ENCODE measurements at places on chromosomes 7 and 10.

GRCh38 chr7:119890631-119891030 is 382.3 kb upstream of the KCND2 start:
- no peak for DNase-seq

GRCh38 chr10:71084061-71084817 is 128.1 kb upstream of the UNC5B start:
- no peak for DNase-seq

- no peak for DNase-seq
These were observed 50.0 kb upstream of the AQP1 start for GRCh38 chr7:30861612-30862011.

- no peak for DNase-seq
These were observed 125.4 kb downstream of the JAZF1 start for GRCh38 chr7:28055161-28055544.

- peak; percentile 64 for DNase-seq
These were observed 36.2 kb upstream of the GTF2IRD1 start for GRCh38 chr7:74417419-74417971.

- no peak for DNase-seq
These were observed 70.2 kb upstream of the PDSS1 start for GRCh38 chr10:26627324-26627723.

- no peak for DNase-seq
These were observed 108.3 kb downstream of the ANK3 start for GRCh38 chr10:60281331-60281730.

DNA sequence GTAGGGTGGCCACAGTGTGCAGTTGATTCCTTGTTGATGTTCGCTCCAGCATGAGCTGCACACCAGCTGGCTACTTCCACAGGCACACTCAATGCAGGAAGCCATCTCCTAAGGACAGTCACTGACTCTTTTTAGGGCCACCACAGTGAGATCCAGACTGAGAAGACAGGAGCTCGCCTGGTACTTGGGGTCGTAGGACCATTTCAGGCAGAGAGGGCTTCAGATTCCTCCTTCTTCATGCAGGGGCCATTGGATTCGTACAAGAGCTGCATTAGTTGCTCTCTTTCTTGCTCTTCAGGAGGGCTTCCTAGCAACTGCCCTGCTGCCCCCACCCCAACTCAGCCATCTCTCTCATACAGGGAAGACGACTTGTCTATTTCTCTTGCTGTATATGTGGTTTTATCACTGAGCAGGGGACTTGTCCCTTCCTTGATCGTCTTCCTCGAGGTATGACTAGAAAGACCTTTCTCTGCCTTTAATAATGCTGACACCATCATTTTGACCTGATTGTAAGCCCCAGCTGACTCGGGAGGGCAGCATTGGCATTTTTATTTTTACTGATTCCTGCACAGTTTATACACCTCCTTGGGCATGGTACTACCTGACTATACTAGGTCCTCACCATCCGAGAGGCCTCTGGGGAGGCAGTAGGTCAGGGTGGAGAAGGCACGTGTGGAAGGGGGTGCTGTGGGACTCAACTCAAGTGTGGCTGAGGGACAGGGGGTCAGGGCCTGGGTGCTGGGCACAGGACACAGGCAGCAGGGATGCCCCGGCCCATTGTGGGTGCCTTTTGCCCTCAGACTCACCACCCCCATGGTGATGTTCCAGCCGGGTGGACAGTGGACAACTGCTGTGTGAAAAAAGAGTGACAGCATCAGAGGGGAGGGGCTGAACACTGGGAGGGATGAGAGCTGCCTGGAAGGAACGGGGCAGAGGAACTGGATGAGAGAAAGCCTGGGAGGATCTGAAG is 136.7 kb upstream of the ZNF746 start:
- DNase-seq = no peak

DNA sequence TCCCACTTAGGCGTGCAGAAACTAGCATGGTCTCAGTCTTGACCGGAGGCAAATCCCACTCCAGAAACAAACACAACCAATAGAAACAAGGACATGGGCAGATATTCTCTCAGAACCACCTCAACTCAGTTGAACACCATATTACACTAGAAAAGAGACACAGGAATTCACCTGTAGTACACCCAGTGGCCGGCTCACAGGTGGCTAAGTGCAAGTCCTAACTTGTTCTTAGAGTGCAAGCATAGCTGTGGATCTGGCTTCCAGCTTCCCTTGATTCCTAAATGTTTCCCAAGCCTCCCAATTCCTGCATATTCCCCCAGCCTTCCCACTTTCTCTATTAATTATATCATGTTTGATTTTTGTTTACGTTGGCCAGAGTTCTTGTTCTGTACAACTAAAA is 164.4 kb downstream of the TPK1 start:
- DNase-seq = no peak

DNA sequence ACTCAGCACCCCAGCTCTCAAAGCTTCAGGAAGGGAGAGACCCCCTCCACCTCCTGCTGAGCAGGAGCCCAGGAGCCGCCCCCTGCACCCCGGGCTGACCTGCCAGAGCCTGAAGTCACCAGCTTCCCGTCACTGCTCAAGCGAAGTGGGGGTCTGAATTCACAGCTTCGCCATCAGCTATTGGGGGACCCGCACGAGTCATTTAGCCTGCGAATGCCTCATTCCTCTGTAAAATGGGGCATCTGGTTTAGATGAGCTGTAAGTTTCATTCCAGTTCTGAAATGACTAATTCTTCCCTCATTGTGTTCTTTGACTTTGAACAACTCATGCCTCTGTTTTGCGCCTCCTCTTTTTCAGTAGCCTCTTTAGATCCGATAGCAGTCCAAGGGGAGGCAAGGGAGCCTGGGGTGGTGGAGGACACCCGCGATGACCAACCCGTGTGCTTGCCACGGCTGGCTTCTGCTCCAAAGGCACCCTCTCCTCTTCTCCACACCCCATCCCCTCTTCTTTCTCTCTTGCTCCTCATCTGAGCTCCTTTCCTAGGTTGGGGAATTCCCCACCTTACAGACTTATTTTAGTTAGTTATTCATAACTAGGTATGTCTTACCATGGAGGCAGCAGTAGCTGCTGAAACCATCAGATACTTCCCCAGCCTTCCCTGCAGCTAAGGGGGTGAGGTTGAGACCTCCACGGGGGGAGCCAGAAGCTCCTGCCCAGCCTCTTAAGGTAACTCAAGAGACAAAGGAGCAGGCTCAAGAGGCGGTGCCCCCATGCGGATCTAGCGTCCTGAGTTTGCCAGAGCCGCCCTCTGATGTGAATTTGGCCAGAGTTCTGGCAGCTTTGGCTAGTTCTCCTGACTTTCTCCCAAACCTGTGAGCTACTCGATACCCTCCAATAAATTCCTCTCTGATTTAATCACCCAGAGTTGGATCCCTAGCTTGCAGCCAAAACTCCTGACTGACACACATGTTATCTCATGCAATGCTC is 47.7 kb downstream of the RBM17 start:
- DNase-seq = no peak

GRCh38 chr10:80529604-80530003 is 8.1 kb upstream of the SH2D4B start:
- DNase-seq = no peak

DNA sequence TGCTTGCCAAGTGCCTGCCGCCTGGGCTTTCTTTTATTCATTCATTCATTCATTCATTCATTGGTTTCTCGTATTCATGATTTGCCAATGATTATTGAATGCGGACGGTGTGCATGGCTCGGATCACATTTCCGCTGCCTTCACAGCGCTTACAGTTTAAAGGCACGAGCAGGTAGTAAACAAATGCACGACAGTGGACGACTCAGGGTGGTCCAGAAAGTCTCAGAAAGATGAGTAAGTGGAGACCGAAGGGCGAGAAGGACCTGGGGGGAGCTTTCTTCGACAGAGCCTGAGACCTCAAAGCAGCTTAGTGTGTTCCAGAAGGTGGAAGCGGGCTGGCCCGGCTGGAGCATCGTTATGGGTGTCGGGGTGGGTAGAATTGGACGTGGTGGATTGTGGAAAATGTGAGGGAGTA is 506 bp downstream of the MCM10 start:
- no peak for DNase-seq

DNA sequence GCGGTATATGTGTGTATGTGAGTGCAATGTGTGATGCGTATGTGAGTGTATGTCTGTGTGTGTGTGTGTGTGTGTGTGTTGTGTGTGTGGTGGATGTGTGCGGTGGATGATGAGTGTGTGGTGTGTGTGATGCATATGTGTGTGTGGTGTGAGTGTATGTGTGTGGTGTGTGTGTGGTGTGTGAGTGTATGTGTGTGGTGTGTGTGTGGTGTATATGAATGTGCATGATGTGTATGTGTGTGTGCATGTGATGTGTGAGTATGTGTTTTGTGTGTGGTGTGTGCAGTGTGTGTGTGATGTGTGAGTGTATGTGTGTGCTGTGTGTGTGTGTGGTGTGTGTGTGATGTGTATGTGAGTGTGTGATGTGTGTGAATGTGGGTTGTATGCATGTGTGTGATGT is 222.0 kb downstream of the SKAP2 start:
- DNase-seq = no peak

GRCh38 chr10:32964270-32964669 is 6.2 kb upstream of the ITGB1 start:
- DNase-seq = no peak

GRCh38 chr7:136114966-136115762 is 138.0 kb upstream of the MTPN start:
- DNase-seq = peak; percentile 27

GRCh38 chr10:96986200-96986856 is 154.2 kb downstream of the LCOR start:
- no peak for DNase-seq

DNA sequence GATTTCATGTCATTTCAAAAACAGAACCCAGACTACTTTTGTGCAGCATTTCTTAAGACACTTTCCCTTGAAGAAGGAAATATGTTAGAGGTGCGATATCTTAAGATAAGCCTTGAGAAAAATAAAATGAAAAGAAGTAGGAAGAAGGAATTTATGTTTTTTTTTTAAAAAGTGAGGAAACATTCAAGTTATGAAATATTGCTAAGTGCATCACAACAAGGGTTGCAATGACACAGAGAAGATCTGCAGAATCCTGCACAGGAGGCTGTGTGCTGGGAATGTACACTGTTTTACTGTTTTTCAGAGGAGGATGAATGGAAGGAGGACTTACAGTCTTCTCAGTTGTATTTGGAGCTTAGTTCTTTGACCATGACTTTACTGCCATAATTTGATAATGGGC is 79.8 kb upstream of the NME8 start:
- no peak for DNase-seq

- no peak for DNase-seq
These were observed 657 bp upstream of the TMEM178B start for GRCh38 chr7:141073173-141073640.

GRCh38 chr7:80078159-80078731 is 56.4 kb upstream of the GNAI1 start:
- no peak for DNase-seq

GRCh38 chr10:132716691-132717490 is 69.1 kb downstream of the NKX6-2 start:
- DNase-seq = no peak

DNA sequence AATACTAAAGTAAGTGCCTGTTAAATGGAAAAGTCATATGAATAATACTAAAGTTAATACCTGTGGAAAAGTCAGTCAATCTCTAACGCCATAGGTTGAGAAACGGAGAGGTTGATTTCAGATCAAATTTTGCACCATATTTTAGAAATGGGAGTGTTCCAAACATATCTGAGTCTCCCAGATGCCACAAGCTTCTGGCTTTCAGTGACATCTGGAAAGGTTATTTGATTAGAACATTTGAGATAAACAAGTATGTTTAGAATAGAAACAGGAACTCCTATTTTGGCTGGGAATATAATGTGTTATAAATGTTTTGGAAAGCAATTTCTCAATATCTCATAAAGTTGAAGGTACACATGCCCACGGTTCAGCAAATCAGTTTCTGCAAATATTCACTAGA is 5.8 kb downstream of the MACC1 start:
- no peak for DNase-seq

DNA sequence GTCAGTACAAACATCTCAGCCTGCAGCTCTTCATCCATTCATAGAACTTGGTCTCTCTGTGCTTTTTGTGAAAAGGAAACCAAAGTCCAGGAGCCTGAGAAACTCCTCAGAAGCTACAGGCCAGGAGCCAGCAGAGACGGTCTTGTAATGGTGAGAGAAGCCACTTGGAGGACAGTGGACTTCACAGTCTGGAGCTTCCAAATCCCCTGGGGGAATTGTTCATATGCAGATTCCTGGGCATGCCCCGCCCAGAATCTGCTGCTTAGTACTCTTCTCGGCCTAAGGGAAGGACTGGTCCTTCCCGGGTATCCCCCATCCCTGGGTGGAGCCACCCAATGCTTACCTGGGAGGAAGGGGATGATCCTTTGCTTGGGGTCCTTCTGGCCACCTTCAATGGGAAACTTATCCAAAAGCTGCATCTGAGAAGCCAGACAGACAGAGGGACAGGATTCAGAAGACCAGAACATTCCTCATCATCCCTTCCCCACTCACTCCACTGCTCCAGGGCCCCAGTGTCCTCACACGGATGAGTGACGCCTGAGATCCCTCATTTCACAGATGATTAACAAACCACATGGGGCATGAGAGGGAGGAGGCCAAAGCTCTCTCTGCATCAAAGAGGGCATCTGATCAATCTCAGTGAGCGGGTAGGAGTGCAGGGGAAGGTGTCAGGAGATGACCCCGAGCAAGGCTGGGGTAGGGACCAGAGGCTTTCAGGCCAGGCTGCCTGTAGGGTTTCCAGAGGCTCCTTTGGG is 88.4 kb downstream of the SH3PXD2A start:
- no peak for DNase-seq

- DNase-seq = no peak
These were observed 12.7 kb downstream of the FAS start for GRCh38 chr10:89003344-89003743.

DNA sequence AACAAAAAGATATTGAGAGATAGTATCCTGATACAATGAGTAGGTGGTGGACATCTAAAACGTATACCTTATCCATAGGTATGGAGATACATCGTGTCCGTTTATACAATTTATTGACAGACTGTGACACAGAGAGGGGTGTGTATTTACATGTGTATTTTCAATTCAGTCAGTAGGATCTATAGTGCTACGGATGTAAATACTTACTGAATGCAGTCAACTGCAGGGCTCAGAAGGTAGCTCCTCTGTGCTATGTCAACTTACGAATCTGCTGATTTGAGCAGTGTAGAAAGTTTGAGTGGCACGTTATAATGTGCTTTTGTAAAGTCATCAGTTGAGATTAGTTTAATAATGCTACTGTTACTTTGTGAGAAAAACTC is 626 bp downstream of the ZNF804B start:
- DNase-seq = no peak

GRCh38 chr10:93576888-93577287 is 10.4 kb downstream of the FFAR4 start:
- DNase-seq = no peak

DNA sequence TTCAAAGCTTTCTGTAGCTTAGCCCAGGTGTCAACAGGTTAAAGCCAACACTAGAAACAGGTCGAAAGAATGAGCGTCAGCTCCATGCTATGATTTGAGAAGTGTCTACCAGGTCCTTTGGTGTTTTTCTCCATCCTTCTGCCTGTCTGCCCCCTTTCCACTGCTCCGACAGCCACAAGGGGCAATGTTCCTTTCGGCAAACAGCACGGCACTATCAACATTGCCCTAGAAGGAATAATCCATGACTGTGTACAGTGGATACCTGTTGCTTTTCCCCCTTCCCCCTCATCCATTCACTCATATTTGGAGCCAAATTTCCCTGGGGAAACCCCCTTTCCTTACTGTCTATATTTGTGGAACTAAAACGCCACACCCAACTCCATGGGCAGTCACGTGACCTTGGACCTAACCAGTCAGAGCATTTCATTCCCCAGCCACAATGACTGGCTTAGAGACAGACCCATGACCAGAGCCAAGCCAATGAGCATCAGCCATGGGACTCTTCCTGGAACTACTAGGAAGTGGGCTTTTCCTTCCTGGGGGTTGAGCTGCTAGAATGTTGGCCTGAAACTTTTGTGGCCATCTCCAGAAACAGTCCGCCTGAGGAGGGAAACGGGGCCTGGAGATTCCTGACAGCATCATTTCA is 51.5 kb downstream of the AFAP1L2 start:
- DNase-seq = no peak

Measured in mucosa of gallbladder (tissue), 1 donor.